ENCODE measurements at places on chromosomes 13 and 19.

GRCh38 chr13:28476919-28477708 lies 17.8 kb downstream of the FLT1 start:
- no peak for DNase-seq

GRCh38 chr13:109160887-109161669 lies 531.7 kb downstream of the MYO16 start:
- no peak for DNase-seq

DNA sequence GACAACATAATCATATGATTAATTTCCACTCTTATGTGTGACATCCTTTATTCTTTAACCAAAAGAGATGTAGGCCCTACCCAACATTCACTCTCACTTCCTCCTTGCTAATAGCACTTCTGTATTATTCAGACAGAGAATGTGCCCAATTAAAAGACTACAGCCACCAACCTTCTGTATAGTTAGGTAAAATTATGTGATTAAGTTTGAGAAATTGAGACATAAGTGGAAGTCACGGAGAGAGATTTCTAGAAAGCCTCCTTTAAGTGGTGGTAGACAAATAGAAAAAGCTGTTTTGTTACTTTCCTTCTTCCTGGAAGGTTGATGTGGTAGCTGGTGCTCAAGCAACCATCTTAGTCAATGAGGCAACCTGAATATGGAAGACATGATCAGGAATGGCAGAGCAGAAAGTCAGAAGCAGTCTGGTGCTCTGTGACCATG lies 14.8 kb downstream of the EPSTI1 start:
- DNase-seq, result no peak

DNA sequence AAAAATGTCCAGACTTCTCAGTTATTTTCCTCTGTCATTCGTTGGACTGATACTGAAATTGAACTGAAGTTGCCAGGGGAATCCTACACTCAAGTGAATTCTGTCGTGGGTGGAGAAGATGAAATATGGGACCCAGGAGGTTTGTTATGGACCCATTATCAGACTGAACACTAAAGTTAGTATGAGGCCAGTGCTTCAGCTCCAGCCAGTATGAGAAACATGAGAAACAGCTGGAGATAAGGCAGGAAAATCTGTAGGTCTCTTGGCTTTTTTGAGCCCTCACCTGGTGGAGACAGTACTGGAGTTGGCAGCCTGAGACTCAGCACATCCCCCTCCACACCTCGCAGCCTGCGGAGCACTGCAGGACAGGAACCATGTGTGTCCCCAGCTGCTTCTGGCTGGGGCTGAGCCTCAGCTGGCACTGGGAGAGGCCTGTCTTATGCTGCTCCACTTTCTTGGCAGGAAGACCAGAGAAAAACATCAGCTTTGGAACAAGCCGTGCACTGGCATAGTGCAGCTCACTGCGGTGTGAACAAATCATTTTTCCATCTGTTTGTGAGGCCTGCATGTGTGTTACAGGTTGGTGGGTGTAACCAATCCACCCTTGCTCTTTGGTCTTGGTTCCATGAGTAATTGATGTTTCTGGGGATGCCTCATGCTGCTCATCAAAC lies 641.0 kb downstream of the FGF9 start:
- no peak for DNase-seq

All from fibroblast of pulmonary artery (primary cell).